Hindlimb muscle (tissue), 1 donor: ENCODE measurements at places on chromosomes 7 and 10. TPM values are rescaled to one million over a fixed set of nuclear protein-coding genes. Genes with fewer than 3 reads are reported as not detected.

BMPER gene
- polyA plus RNA-seq: 5.8 TPM

ZNF117 gene
- polyA plus RNA-seq: 14.6 TPM

LIPF gene
- not detected for polyA plus RNA-seq

GATA3 gene
- polyA plus RNA-seq: 1.0 TPM

BLNK gene
- 3.4 TPM for polyA plus RNA-seq

DNA sequence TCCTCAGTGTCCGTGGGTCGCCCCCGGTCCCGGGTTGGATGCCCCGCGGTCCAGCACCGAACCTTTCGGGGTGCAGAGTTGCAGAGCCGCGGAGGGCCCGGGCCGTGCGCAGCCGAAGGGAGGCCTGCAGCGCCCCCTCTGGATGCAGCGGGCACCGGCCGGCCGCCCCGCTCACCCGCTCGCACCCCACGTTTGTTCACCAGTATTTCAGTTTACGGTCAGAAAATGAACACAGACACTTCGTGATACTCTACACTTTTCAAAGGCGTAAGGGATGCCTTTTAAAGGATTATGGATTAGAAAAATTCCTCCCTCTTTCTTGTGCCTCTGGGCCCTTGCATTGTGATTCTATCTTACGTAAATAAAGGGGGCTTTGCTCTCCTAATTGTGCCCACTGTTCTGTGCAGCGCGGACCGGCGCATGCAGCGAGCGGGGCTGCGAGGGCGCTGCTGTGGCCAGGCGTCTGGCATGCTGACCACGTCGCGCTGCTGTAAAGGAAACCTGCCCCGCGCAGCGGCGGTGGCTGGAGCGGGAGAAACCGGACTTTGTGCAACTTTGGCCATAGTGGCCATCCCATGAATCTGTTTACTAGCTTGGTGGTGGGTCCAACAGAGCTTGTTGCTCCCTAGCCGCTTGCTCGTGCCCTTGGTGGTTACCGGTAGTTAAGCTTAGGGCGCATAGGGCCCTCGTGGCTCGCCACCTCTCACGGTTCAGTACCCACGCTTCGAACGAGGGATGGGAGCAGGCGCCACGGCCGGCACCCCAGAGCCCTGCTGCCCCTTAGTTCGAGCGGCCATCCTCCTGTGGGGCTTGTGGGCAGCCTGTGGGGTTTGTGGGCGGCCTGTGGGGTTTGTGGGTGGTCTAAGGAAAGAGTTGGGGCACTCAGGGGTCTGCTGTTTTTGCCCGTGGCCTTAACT, 739 bp upstream of the MEST start:
- peak; percentile 75 for DNase-seq

DNA sequence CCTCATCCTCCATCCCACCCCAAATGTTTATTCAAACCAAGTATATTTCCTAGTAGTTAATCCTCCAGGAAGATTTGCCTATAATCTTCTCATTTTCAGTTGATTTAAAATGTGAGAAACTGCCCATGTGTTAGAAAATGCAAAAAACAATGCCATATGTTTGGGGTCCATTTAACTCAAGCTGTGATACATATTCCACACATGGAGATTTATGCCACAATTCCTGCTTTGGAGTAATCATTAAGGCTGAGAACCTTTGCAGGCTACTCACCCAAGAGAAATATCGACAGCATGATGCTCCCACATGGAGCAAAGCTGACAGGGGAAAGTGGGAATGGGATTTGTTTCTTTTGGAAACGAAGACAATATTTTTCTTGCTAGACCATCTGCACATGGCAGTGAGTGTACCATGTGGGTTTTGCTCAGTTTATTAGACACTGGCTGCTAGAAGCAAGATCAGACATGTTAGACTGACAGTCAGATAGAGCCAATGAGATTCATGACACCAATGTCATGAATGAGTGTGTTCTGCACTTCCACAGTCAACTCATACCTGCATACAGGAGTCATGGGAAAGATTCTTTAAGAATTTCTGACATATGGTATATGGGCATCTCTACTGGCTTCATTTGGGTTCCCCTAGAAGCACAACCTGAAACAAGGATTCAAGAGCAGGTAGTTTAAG, 3.4 kb upstream of the GRM8 start:
- no peak for DNase-seq

GRCh38 chr10:51952056-51952455, 252.7 kb upstream of the CSTF2T start:
- peak; percentile 43 for DNase-seq

DNA sequence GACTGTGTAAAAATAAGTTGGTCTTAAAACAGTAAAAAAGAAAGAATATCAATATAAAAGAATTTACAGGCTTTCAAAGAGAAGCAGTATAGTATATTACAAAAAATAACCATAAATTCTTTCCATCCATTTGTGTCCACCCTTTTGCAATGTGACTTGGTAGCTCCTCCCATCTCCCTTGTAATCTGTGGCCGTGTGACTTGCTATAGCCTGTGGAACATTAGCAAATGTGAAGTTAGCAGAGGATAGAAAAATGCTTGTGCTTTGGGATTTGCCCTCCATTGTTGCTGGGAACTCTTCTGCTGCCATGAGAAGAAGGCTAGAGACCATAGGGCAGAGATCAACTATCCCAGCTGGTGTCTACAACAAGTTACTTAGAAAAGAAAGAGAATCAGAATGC, 30.2 kb downstream of the KLHL7 start:
- no peak for DNase-seq

DNA sequence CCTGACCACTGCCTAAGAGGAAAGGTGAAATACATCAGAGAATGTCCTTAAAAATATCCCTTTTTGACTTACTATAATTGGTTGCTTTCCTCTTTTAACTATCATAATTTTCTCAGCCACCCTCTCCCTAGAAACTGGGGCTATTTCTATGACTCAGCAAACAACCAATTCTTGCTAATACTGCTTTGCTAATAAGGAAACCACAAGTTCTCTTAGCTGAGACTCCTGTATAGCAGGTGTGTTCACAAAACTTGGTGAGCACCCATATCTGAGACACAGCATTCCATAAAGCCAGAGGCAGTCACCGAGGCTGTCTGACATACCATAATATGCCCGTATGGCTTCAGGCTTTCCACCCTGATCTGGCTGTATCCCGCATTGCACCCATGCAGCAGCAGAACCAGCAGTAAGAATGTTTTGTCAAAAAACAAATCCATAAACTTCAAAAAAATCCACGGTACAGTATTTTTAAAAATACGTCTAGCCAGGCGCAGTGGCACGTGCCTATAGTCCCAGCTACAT, 191.7 kb upstream of the C7orf33 start:
- DNase-seq: no peak

- DNase-seq: no peak
These were observed 127.3 kb downstream of the CUL2 start for GRCh38 chr10:34962866-34963265.

DNA sequence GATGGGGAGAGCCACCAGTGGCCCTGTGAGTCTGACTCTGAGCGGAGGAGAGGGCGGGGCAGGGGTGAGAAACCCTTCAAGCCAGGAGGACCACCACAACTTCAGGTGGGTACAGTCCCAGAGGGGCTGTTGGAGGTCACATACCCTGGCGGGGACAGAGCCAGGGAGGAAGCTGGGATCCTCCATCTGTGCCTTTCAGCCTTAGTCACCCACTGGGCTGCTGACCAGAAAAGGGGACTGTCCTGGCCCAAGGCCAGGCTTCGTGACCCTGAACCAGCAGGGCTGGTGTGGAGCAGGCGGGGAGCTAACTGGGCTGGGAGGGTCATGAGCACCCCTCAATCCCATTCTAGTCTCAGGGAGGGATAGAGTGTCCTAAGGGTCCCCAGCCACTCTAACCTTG, 1.5 kb upstream of the CALHM3 start:
- DNase-seq: no peak

GRCh38 chr7:142812437-142813215, 41.9 kb downstream of the PRSS2 start:
- DNase-seq: no peak
